T-cell (primary cell): ENCODE measurements at places on chromosomes 4 and X. TPM values are rescaled to one million over a fixed set of nuclear protein-coding genes. Genes with fewer than 3 reads are reported as not detected.

Gene PNCK
- total RNA-seq, result 1.0 TPM

- no peak overlapping the region for H3K4me3 ChIP-seq
- H3K4me1 ChIP-seq, result no peaks in the 10 kb centered on the region
- H3K27ac ChIP-seq, result no peak overlapping the region
- no peaks in the 10 kb centered on the region for H3K36me3 ChIP-seq
- no peaks in the 10 kb centered on the region for H3K27me3 ChIP-seq
These were observed 130.4 kb upstream of the RADX start for GRCh38 chrX:106481341-106481740.

DNA sequence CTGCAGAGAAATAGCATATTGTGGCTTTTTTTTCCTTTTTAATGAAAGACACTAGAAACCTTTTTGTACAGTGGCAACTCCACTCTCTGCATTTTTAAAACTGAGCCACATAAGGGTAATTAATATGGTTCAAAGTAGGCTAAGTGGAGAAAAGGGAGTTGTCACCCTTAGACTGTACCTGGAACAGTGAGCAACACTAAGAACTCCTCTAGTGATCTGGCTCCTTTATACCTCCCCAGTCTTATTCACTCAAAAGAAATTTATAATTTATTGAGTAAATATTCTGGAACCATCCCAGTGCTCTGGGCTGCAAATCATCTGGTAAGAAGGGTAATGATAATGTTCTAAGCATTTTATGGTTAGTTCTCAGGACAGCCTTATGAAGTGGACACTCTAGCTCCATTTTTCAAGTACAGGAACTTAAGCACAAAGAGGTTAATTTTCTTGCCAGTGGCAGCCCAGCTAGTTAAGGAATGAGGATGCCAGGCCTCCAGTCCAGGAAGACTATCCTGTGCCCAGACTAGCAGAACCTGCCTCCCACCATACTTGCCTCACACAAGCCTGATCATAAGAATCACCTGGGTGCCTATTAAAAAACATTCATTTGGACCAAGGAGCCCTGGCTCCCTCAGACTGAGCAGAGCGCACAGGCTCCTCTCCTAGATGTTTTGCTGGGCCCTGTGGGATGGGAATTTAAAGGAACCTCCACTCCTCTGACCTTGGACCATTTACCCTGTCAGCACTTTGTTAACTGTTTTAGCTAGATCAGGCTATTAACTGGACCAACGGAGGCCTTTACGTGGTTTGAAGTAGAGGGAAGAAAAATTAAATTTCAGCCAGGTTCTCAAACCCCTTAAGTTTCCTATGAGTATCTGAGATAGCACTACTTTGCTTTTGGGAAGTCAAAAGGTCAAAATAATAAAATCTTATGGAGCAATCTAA lies 102.6 kb downstream of the PDE5A start:
- no peak overlapping the region for H3K4me3 ChIP-seq
- no peak overlapping the region for H3K27ac ChIP-seq
- no peak for DNase-seq
- H3K4me1 ChIP-seq, result no peaks in the 10 kb centered on the region
- H3K36me3 ChIP-seq, result no peaks in the 10 kb centered on the region

GRCh38 chrX:1012678-1013300 lies 199.7 kb downstream of the CRLF2 start:
- H3K4me1 ChIP-seq, result no peaks in the 10 kb centered on the region
- H3K27ac ChIP-seq, result no peak overlapping the region
- H3K36me3 ChIP-seq, result no peaks in the 10 kb centered on the region
- no peak overlapping the region for H3K4me3 ChIP-seq
